Fibroblast of lung (primary cell): ENCODE measurements at places on chromosomes 7 and 10. TPM values are rescaled to one million over a fixed set of nuclear protein-coding genes. Genes with fewer than 3 reads are reported as not detected.

- H3K4me3 ChIP-seq = no peak overlapping the region
- no peak overlapping the region for H3K27ac ChIP-seq
- H3K4me1 ChIP-seq = no peaks in the 10 kb centered on the region
Observed at GRCh38 chr7:155141562-155141961, 71.4 kb downstream of the HTR5A start.

DNA sequence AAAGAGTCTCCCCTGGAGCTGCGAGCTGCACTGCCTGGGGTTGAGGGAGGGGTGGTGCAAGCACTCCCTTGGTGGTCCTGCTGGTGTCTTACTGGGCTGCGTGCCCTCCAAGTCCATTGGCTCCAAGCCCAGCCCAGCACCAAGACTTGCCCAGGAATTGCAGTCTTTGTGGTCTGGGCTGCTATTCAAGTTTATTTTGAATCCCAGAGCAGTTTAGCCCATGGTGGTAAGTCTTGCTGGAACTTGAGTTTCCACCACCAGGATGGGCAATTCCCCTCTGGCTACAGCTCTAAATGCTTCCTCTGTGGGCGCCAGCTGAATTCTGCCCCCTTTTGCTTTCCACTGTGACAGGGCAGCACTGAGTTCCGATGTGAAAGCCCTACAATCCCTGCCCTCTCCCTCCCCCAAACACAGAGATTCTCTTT lies 25.1 kb downstream of the GALNT11 start:
- H3K27me3 ChIP-seq = no peaks in the 10 kb centered on the region
- H3K4me1 ChIP-seq = peaks cover 2% of the 10 kb centered on the region
- no peaks in the 10 kb centered on the region for H3K36me3 ChIP-seq
- H3K27ac ChIP-seq = no peak overlapping the region

Gene TRIL
- total RNA-seq = 0.17 and 0.77 TPM in 2 replicates

Gene CHN2
- 0.33 and 1.3 TPM in 2 replicates for total RNA-seq
